ENCODE measurements at places on chromosomes 3 and 15. TPM values are rescaled to one million over a fixed set of nuclear protein-coding genes. Genes with fewer than 3 reads are reported as not detected.

DNA sequence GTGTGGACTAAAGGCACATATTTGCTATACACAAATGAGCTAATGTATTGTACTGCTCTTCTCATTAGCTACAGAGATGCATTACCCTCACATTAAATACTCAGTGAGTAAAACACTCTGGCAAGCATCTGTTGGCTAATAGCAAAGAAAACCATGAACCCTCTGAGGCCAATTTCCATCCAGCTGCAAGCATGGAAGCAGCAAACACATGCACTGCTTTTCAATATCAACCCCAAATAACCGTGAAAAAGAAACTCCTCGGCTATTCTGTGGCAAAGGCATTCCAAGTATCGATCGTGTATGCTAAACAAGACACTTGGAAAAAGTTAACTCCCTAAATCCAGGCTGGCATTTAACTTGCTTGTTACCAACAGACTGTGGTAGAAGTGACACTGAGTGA lies 67.0 kb downstream of the PEAK1 start:
- peaks cover 2% of the 10 kb centered on the region for H3K4me1 ChIP-seq
- no peak for DNase-seq
- no peaks in the 10 kb centered on the region for H3K27me3 ChIP-seq
- H3K27ac ChIP-seq: no peak overlapping the region

ADAMTS7 gene
- total RNA-seq: 0.14 TPM

DNA sequence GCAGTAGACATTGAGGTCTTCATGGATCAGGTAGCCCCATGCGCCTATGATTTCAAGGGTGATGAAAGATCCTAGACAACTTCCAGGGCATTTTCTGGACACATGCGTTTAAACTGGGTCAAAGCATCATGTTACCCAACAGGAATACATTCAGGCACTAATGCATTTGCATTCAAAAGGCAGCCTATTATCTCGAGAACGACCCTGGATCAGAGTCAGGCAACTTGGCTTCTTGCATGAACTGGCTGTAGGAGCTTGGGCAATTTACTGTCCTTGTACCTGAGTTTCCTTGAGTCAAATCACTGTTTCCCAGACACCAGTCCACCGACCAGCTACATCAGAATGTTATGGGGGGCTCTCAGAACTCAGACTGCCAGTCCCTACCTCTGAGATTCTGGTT lies 51.5 kb upstream of the CHST2 start:
- DNase-seq: no peak
- no peak overlapping the region for H3K27ac ChIP-seq
- peaks cover under 1% of the 10 kb centered on the region for H3K36me3 ChIP-seq
- no peak overlapping the region for H3K4me3 ChIP-seq

RBPMS2 gene
- total RNA-seq: not detected

HTR3E gene
- total RNA-seq: not detected

DNA sequence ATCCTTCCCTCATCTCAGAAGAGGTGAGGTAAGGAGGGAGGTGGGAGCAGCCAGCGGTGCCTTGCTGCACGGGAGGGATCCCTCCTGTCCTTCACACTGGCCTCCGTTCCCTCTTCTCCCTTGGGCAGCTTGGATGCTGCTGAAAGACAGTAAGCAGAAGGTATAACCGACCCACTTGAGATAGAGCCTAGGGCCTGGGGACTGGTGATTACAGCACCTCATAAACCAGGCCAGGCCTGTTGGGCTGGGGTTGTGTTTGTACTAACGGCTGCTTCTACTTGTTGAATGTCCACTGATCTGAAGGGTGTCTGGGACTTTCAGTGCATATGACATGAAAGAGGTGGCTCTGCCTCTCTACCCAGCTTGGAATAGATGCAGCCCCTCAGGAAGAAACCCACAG lies 25.0 kb downstream of the SEMA6D start:
- no peak for DNase-seq
- H3K27me3 ChIP-seq: peaks cover 1% of the 10 kb centered on the region
- H3K36me3 ChIP-seq: no peaks in the 10 kb centered on the region

DNA sequence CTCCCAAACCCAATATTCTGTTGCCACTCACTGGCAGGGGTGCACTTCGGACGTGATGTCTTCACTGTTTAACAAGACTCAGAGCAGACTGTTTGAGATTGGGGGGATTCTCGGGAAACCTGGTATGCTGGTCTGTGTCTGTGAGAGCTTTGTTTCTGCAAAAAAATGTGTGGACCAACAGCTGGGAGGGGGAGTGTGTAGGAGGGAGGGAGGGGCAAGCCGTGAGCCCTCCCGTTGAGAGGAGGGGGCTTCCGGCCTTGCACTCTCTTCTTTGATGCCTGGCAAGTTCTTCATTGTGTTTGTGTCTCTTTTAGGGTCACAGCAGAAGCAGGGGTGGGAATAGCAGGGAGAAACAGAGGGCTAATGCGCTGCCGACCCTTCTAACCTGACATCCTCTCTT lies 74.9 kb upstream of the NDN start:
- no peaks in the 10 kb centered on the region for H3K36me3 ChIP-seq
- H3K27ac ChIP-seq: no peak overlapping the region
- H3K4me1 ChIP-seq: no peaks in the 10 kb centered on the region
- no peaks in the 10 kb centered on the region for H3K27me3 ChIP-seq
- H3K4me3 ChIP-seq: no peak overlapping the region

- no peaks in the 10 kb centered on the region for H3K36me3 ChIP-seq
- peaks cover 9% of the 10 kb centered on the region for H3K27me3 ChIP-seq
- no peak for DNase-seq
- peaks cover 12% of the 10 kb centered on the region for H3K4me1 ChIP-seq
Measured at GRCh38 chr15:60119101-60119500, 115.0 kb downstream of the FOXB1 start.

DNA sequence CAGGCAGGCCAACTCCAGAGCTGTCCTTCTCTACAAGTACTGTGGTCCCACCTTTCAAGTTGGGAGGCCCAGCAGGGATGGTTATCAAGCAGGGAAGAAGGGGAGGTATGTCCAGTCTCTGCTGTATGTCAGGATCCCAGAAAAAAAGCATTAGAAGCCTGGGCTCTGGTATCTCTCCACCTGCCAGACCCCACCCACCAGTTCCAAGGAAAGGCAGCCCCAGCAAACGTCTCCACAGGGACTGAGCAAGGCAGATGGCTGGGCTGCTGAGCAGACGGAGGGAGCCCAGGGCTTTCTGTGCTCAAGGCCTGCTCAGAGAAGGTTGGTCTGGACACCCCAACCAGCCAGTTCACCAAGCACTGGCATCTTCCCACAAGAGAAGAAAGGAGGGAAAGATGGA lies 287.8 kb downstream of the XXYLT1 start:
- H3K36me3 ChIP-seq: no peaks in the 10 kb centered on the region
- H3K27ac ChIP-seq: no peak overlapping the region
- H3K4me3 ChIP-seq: no peak overlapping the region
- no peak for DNase-seq
- peaks cover 36% of the 10 kb centered on the region for H3K27me3 ChIP-seq

- H3K27me3 ChIP-seq: no peaks in the 10 kb centered on the region
- peaks cover 2% of the 10 kb centered on the region for H3K4me1 ChIP-seq
- H3K36me3 ChIP-seq: no peaks in the 10 kb centered on the region
Measured at GRCh38 chr3:27200721-27201489, 168.3 kb downstream of the NEK10 start.

FSIP1 gene
- 0.68 TPM for total RNA-seq

- DNase-seq: no peak
- H3K36me3 ChIP-seq: peaks cover 34% of the 10 kb centered on the region
- peaks cover 36% of the 10 kb centered on the region for H3K4me1 ChIP-seq
- no peak overlapping the region for H3K4me3 ChIP-seq
- no peaks in the 10 kb centered on the region for H3K27me3 ChIP-seq
Measured at GRCh38 chr15:67242708-67243111, 11.8 kb downstream of the AAGAB start.

KNG1 gene
- not detected for total RNA-seq

STT3B gene
- total RNA-seq: 131 TPM

DNA sequence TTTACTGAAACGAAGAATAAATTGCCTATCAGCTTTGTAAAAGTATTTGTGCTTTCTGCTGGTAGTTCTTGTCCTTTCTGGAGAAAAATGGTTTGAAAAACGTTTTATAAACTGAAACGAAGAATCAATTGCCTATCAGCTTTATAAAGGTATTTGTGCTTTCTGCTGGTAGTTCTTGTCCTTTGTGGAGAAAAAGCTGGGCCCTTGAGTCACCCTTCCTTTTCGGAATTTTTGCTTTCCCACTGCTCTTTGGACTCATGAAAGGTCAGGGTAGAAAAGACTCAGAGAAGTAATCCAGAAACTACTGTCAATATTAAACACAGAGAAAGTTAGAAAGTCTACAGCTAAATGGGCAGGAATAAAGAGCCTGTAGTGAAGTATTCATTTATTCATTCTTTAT lies 72.8 kb downstream of the EOMES start:
- DNase-seq: no peak
- peaks cover 15% of the 10 kb centered on the region for H3K27me3 ChIP-seq
- no peak overlapping the region for H3K27ac ChIP-seq
- no peaks in the 10 kb centered on the region for H3K36me3 ChIP-seq

GRCh38 chr15:36796161-36796560 lies 216.7 kb downstream of the CDIN1 start:
- H3K27me3 ChIP-seq: no peaks in the 10 kb centered on the region
- no peak overlapping the region for H3K27ac ChIP-seq
- peaks cover 2% of the 10 kb centered on the region for H3K36me3 ChIP-seq

GRCh38 chr15:57327985-57328471 lies 48.3 kb upstream of the CGNL1 start:
- H3K4me1 ChIP-seq: peaks cover 10% of the 10 kb centered on the region
- H3K27ac ChIP-seq: no peak overlapping the region
- no peaks in the 10 kb centered on the region for H3K36me3 ChIP-seq
- H3K4me3 ChIP-seq: no peak overlapping the region

Measured in activated naive CD8-positive, alpha-beta T cell treated with anti-CD3 and anti-CD28 coated beads, Interleukin-2, amount 10 ng/mL, durations not matched to agents 7 days and 5 days (primary cell).